Large intestine (tissue), 12 donors: ENCODE measurements at places on chromosomes 11 and 22. TPM values are rescaled to one million over a fixed set of nuclear protein-coding genes. Genes with fewer than 3 reads are reported as not detected.
A peak's percentile ranks its signal among the peaks of the same experiment; 100 is the strongest.

DNA sequence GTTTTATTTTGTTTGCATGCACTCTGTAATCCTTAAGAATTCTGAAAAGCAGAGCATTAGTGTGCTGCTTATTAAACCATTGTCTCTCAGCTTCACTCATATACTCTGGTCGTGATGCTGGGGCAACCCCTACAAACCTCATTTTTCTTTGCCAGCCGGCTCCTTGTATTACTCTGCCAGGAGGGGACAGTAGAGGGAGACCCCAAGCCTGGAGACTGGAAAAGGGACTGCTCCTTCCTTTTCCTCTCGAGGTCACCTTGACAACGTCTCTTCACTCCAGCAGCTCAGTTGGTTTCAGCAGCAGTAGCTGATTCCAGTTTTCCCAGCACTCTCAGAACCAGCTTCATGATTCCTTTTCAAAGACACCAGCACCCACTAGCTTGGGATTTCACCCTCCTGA is 2.8 kb upstream of the JHY start:
- H3K27ac ChIP-seq: no peak overlapping the region
- H3K4me3 ChIP-seq: no peak overlapping the region
- H3K36me3 ChIP-seq: no peaks in the 10 kb centered on the region

DNA sequence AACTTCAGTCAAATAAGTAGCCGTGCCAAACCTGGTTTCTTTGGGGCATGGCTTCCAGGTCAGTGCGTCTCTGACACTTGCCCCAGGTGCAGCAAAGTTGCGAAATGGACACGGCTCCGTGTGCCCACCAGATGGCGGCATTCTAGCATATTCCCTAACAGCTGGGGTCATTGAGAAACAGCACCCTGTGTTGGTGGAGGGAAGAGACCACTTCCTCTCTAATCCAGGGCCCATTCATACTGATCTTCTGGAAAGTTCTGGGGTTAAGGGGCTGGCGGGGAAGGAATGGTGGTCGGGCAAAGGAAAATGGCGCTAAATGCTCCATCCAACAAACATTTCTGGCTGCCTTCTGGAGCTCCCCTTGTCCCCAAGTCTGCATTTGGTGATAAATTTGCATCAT is 141.2 kb upstream of the TIMP3 start:
- no peak overlapping the region for H3K4me3 ChIP-seq
- H3K27me3 ChIP-seq: no peaks in the 10 kb centered on the region
- peak; percentile 57 for DNase-seq
- H3K27ac ChIP-seq: no peak overlapping the region

The RAB3IL1 gene
- 19.6 TPM for polyA plus RNA-seq

DNA sequence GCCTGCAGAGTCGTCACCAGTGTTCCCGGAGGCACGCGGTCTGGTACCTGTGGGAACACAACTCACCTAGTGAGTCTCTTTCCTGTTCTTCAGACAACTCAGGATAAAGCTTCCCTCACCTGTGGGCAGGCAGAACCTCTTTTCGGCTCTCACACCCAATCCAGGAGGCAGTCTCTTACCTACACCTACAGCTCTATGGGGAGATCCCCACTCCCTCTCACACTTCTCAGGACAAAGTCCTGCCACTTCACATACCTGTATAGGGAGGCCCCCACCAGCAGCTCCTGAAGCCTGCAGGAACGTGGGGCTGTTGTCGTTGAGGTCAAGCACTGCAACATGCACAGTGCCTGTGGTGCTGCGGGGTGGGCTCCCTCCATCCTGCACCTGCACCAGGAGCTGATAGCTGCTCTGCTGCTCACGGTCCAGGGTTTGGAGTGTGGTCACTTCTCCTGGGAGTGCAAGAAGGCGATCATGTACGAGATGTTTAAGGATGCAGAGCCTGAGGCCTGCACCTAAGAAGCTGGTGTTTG is 12.2 kb upstream of the TPP1 start:
- H3K4me3 ChIP-seq: no peak overlapping the region
- no peak overlapping the region for H3K27ac ChIP-seq
- no peaks in the 10 kb centered on the region for H3K27me3 ChIP-seq
- H3K36me3 ChIP-seq: peaks cover 46% of the 10 kb centered on the region
- H3K4me1 ChIP-seq: peaks cover 28% of the 10 kb centered on the region
- DNase-seq: peak; percentile 65

The OR4C46 gene
- not detected for polyA plus RNA-seq

The CST6 gene
- polyA plus RNA-seq: 1.7 TPM
